Fibroblast of skin of scalp (primary cell): ENCODE measurements at places on chromosomes 4 and X.

GRCh38 chrX:56231537-56232090 lies 542 bp upstream of the KLF8 start:
- DNase-seq: no peak

GRCh38 chr4:138063581-138063980 lies 178.6 kb downstream of the SLC7A11 start:
- DNase-seq: no peak

GRCh38 chrX:71919886-71920285 lies 9.2 kb downstream of the NHSL2 start:
- no peak for DNase-seq

DNA sequence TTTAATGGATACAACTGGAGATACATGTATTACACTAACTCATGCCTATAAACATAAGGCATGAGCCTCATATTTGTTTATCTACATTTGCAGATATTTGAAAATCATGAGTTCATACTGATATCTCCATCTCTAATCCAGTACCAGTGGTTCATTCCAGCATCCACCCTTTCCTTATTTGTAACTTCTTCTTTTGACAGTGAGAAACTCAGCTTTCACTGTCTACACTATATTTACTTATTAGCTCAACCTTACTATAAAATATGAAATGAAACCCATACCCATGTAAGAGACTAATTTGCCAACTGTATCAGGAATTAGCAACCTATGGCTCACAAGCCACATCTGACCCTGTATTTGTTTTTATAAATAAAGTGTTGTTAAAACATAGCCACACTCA lies 161.9 kb upstream of the GPRIN3 start:
- DNase-seq: no peak

DNA sequence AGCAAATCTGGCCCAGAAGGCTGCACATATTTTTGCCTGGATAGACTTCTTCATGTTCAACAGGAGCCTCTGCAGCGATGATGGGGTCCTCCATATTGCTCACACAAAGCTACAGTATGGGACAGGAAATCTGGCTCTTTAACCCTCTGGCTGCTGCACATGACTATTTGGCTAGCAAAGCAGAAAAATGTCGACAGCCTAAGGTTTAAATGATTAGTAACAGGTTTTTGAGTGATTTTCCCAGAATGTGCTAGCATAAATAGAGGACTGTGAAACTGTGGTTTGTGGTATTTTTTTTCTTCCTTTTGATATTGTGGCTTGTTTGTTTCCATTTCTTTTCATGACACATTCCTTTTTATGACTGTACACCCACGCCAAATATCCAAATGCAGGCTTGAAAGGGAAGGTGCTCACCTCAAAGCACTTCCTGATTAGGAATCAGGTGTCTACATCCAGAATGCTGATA lies 120.2 kb upstream of the GK2 start:
- peak; percentile 0 for DNase-seq

GRCh38 chr4:80216100-80216761 lies 18.9 kb downstream of the PRDM8 start:
- DNase-seq: no peak

GRCh38 chr4:109046471-109047201 lies 255.8 kb downstream of the COL25A1 start:
- DNase-seq: peak; percentile 79

GRCh38 chr4:168769416-168769815 lies 240.6 kb downstream of the CBR4 start:
- peak; percentile 62 for DNase-seq

- DNase-seq: peak; percentile 84
These were observed 450.0 kb downstream of the ANKRD50 start for GRCh38 chr4:124262211-124263179.

DNA sequence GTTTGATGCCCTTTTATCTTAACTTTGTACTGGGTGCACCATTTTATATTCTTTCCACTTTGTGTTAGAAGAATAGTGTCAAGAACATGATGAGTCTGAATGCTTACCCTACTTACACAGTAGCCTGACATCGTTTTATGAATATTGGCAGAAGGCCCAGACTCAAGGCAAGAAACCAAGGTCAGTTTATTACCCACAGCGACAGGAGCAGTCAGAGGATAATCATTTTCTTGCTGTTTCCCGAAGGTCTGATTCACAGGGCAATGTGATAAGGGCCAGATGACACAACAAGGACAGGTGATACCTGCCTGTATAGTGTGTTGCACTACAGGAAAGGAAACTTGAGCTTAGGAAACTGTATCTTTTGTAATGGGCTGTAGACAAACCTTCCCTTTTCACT lies 417.4 kb downstream of the SPOCK3 start:
- no peak for DNase-seq

- peak; percentile 43 for DNase-seq
These were observed 956 bp downstream of the TAPT1 start for GRCh38 chr4:16225167-16225862.

DNA sequence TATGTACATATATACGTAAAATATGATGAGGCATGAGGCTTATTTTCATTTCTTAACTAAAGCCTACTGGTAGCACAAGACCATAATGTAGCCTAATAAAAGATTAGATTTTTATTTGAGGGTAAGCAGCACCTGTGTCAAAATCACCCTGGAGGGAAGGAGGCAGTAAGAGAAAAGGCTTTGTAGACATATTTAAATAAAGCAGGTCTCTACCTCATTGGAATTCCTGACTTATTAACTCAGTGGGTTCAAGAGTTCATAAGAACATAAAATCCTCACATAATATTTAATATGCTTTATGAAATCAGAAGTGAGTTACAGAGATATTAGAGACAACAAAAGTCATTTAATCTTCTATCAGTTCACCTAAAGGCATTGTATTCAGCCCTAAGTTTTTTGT lies 261.6 kb upstream of the ANKRD50 start:
- DNase-seq: no peak

DNA sequence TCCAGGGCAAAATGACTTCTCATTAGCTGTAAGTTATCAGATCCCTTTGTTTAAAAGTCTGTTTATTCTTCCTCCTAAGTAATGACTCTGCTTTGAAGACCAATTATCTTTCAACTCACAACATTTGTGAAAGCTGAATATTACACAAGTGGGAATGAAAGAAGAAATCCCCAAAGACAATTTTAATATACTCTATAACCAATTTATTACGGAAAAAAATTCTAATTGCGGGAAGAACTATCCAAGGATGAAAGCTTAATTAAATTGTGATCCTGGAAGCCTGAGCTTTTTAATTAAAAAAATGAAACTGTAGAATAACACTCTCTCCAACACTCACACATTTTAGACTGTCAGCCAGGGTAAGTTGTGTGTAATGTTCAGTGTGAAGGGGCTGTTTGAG lies 15.6 kb upstream of the SHISA3 start:
- no peak for DNase-seq

GRCh38 chrX:129606918-129607317 lies 47.8 kb downstream of the APLN start:
- peak; percentile 42 for DNase-seq

GRCh38 chr4:145679520-145679919 lies 426 bp upstream of the C4orf51 start:
- peak; percentile 77 for DNase-seq

- no peak for DNase-seq
These were observed 32.0 kb downstream of the SMPX start for GRCh38 chrX:21725916-21726315.

GRCh38 chrX:19728915-19729314 lies 158.5 kb downstream of the SH3KBP1 start:
- no peak for DNase-seq

- no peak for DNase-seq
These were observed 15.6 kb downstream of the ALPK1 start for GRCh38 chr4:112312610-112313239.

DNA sequence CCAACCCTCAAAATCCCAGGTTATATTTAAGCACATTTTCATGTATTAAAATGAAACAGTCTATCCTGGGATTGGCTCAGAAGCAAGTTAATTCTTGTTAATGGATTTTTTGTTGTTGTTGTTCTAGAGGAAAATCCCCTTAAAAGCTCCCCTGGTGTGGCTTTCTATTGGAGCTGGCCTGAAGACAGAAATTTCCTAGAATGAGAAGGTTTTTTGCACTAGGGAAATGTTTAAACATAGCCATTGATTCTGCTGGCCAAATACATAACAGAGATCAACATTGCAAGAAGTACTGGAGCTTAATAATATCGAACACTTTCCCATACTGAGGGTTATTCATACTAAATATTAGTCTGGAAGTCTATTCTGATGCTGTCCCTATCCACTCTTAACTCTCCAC lies 148.8 kb upstream of the PCDH18 start:
- DNase-seq: no peak

- DNase-seq: no peak
These were observed 283.1 kb upstream of the MAOA start for GRCh38 chrX:43373032-43373431.

GRCh38 chrX:73134741-73135140 lies 55.4 kb upstream of the PABPC1L2A start:
- no peak for DNase-seq

DNA sequence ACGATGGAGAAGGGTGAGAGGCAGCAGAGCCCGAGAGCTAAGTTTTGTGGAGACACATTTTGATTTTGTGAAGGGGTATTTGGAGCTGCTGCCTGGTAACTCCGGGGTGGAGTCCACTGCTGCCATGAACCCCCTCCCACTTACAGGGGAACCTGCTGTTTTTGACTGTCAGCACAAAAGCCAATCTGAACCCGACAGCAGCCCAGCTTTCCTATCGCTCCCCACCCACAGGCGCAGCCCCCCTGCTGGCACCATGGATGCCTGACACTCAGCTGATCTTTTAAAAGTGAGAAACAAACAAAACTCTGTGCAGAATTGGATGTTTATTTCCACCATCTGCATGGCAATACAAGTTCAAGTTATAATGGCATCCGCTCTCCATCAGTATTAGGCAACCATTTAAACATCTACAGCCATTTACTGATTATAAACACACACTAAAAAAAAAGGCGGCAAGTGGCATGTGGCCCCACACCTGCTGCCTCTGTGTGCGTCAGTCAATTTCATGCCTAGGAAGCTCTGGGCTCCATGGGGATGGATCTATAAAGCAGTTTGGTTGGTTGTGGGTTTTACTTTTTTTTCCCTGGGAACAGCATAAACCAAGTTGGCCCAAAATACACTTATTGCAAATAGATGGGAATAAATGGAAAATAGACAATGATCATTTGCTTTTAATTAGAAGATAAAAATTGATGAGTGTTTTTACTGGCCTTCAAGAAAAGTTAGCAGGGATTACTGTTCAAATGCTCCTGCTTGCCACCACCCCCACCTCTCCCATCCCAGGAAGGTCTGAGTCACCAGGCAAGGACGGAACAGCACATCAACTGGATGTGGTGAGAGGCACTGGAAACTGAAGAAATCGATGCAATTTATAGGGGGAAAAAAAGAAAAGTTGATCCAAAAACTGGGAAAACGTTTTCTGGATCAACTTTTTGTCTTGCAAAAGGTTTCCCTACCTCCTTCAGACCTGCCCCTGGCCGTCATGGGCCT lies 46.0 kb downstream of the SEPSECS start:
- peak; percentile 59 for DNase-seq

DNA sequence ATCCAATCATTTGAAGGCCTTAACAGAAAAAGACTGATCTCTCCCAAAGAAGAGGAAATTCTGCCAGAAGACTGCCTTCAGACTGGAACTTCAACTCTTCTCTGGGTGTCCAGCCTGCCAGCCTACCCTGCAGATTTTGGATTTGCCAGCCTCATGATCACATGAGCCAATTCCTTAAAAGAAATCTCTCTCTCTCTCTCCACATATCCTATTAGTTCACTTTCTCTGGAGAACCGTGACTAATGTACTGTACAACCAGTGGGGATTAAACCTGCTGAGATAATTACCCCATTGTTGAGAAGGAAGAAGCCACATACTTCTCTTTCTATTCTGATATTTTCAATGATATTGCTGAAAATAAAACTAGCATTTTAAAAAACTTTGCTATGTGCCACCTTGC lies 711.3 kb upstream of the AMOT start:
- DNase-seq: no peak

- DNase-seq: peak; percentile 19
These were observed 7.0 kb downstream of the SPP1 start for GRCh38 chr4:87982446-87983010.

DNA sequence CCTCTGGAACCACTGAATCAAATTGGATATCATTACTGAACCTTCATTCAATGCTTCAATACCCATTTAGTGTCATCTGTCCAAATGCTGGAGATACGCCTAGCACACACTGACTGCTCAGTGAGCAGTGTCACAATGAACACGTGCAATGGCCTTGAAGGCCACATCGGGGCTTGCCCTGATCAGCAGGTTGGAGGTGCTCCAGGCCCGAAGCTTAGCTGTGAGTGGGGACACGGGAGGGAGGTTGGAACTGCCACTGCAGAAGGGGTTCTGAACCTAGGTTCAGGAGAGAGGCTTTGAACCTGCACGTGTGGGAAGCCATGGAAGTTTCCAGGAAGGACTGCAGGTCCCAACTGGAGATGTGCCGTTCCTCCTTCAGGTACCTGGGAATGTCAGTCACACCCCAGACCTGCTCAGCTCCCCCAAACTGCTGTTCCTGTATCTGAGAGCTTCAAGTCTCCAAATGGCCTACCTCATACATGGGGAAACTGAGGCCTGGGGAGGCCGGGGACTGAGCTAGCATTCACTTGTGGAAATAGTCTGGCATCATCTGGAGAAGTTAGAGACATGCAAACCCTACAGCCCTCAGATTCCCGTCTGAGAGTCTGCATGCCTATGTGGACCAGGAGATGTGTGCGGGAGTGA lies 1.9 kb upstream of the WAS start:
- DNase-seq: no peak

DNA sequence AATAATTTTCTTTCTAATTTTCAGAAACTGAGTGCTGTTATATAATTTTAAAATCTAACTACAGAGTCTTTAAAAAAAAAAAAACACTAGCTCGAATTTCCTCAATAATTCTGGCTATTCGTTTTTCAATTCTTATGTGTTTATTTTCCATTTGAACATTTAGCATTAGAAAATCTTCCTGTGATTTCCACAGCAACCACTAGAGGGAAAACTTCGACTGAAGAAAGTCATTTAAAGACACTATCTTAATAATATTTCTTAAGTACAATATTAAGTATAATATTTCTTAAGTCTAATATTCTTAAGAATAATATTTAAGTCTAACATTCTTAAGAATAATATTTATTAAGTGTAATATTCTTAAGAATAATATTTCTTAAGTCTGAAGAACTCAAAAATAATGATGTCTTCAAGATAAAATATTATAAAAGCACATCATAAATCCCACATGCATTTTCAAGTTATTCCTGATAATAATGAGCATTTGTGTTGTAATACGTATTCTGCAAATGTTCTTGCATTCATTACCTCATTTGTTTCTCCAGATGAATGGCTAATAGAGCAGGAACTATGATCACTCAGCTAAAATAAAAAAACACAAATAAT lies 118.4 kb upstream of the WDR17 start:
- peak; percentile 34 for DNase-seq

DNA sequence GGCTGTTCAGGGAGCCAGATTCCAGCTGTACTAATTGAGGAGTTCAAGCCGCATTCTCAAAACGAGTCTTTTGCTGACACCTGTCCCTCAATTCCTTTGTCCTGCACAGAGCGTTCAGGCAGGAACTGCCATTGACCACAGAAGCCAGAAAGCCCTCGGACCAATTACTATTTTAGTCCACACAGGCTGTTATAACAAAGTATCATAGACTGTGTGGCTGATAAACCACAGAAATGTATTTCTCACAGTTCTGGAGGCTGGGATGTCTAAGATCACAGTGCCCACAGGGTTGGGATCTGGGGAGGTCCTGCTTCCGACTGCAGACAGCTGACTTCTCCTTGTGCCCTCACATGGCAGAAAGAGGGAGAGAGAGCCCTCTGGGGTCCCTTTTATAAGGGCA lies 119.8 kb upstream of the ATP6AP2 start:
- DNase-seq: peak; percentile 37
